HCT116 (cell line): ENCODE measurements at places on chromosomes 11 and 22.

GRCh38 chr11:77411137-77411707 is 62.7 kb downstream of the PAK1 start:
- DNase-seq: no peak

- DNase-seq: no peak
Measured at GRCh38 chr11:115334932-115335788, 169.1 kb downstream of the CADM1 start.

- DNase-seq: no peak
Measured at GRCh38 chr11:124075841-124076651, 34.9 kb upstream of the OR10G7 start.

DNA sequence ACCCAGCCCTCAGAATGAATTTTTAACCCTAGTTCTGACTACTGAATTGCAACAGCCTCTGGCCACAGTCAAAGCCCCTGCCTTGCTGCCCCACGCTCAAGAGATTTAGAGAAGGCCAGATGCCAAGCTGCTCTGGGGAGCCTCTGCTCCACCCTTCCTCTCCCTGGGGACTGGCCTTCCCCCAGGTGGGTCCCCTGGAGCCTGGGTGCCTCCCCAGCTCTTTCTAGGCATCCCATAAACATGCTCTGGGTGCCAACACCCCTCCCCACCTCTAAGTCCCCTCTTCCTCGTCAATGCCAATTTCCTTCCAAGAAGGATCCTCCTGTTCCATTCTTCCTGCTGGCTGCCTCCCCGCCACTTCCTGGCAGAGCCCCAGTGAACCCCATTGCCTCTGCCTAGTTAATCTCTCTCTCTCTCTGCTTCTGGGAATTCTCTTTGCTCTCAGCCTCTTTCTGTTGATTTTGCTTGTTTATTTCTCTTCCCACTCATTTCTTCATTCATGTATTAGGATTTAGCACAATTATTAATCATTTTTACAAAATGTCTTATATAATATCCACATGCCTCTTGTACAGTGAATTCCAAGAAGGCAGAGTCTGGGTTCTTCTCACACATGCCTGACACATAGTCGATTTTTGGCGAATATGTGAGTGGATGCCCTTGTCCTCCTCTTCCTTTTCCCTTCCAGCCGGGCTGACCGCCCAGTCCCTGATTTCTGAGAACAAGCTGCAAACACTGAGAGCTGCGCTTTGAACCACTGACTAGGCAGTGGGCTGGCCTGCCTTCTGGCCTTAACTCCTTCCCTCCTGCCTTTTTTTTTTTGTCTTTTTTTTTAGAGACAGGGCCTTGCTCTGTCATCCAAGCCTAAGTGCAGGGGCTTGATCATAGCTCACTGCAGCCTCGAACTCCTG is 17.5 kb downstream of the UQCR10 start:
- DNase-seq: no peak

DNA sequence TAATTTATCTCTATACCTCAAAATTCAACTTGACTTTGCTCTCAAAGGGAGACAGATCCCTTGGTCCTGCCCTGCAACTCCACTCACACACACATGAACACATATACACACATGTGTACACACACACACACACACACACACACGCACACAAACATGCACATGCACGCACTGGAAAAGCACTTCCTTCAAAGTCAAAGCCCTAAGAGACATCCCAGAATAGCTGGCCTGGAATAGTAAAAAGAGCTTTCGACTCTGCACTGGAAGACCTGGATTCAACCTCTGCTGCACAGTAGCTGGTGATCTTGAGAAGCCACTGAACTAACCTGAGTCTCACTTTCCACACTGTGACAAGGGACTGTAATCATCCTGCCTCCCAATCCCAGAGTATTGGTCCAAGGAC is 26.8 kb downstream of the TENM4 start:
- no peak for DNase-seq

- DNase-seq: no peak
Measured at GRCh38 chr11:102436976-102437375, 15.6 kb downstream of the TMEM123 start.

DNA sequence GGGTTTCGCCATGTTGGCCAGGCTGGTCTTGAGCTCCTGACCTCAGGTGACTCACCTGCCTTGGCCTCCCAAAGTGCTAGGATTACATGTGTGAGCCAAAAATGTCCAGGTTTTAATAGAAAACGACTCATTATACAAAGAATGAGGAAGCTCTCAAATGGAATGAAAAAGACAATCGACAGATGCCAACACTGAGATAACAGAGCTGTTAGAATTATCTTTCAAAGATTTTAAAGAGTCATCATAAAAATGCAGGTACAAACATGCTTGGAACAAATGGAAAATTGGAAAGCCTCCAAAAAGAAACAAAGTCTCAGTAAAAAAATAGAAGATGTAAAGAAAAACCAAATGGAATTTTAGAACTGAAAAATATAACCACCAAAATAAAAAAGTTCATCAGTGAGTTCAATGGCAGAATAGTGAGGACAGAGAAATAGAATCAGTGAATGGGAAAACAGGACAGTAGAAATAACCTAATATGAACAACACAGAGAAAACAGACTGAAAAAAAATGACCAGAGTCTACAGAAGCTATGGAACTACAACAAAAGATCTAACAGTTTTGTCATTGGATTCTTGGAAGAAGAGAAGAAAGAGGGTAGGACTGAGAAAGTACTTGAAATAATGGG is 10.9 kb downstream of the GAB2 start:
- no peak for DNase-seq

DNA sequence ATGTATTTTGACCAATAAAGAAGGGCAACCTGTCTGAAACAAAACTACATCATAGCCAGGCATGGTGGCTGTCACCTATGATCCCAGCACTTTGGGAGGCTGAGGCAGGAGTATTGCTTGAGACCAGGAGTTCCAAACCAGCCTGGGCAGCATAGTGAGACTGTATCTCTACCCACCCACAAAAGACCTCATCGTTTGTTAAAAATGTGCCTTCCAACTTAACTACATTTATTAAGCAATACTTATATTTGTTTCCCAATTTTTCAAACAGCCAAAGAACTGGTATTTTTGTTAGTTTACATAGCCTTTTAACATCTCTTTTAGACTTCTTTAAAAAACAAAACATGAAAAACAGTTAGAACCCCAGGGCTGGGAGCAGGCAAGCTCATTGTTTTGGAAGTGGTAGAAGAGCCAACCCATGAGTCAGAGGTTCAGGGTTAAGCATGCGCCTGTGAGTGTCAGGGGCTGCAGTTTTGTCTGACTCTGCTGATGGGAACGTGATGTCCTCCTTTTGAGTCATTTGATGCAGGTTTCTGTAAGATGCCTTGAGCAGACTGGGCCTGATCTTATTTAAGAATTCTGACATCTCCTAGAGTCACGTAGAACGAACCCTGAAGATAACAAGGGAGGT is 53.9 kb upstream of the CRTAM start:
- no peak for DNase-seq

- DNase-seq: no peak
Measured at GRCh38 chr22:45228401-45228754, 12.3 kb downstream of the KIAA0930 start.

- no peak for DNase-seq
Measured at GRCh38 chr11:16043617-16044016, 312.7 kb downstream of the SOX6 start.

- no peak for DNase-seq
Measured at GRCh38 chr11:17153757-17154156, 54.0 kb downstream of the PIK3C2A start.

- no peak for DNase-seq
Measured at GRCh38 chr11:2142300-2142759, 3.1 kb upstream of the IGF2 start.

GRCh38 chr11:104668797-104669463 is 229.3 kb downstream of the CASP12 start:
- DNase-seq: peak; percentile 39

DNA sequence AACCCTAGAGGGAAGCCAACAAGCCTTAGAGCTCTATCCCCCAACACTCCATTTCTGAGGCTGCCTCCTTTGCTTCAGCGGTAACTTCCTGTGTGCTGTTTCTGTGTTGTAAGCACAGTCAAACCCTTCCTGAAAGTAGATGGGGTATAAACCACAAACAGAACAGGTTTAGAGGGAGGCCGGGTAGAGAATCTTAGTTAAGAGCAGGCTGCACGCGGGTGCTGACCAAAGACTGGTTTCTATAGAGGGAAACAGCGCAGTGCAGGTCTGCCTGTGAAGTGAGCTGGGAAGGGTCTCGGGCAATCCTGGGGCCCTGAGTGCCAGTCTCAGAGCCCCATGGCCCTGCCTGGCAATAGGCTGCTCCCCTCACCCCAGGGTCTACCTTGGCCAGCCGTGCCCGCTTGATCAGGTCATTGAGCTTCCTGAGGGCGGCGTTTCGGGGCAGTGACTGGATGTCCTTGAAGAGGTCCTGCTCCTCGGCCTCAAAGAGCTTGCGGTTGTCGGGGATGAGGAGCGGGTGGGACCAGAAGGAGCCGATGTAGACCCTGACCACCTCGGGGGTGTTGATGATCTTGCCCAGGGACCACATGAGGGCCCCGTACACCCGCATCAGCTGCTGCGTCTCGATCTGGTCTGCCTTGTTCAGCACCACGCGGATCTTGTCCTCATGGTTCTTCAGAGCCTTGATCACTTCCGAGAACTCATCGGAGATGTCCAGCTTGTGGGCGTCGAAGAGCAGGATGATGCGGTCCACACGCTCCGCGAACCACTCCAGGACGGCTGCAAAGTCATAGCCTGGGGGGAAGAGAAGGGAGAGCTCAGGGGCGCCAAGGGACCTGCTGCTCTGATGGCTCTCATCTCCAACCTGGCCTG is 15.3 kb upstream of the CDC42BPG start:
- DNase-seq: no peak

DNA sequence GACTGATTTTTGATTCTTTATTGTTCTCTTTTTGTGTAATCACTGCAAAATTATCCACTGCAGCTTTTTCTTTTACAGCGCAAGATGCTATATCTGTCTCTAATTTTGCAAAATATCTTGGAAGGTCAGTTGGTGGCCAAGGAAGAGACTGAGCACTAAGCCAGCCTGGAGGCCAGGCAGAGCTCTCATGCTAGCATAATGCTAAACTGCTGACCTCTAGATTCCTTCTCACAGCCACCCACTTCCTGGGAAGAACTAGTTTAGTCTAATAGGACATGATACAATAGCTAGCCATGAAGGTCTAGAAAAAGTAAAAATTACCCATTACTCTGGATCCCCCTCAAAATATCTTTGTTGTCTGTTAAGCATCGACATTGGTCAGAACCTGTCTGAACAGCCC is 227.2 kb upstream of the ARHGAP20 start:
- no peak for DNase-seq

GRCh38 chr22:50192436-50193204 is 6.9 kb downstream of the TRABD start:
- DNase-seq: no peak

DNA sequence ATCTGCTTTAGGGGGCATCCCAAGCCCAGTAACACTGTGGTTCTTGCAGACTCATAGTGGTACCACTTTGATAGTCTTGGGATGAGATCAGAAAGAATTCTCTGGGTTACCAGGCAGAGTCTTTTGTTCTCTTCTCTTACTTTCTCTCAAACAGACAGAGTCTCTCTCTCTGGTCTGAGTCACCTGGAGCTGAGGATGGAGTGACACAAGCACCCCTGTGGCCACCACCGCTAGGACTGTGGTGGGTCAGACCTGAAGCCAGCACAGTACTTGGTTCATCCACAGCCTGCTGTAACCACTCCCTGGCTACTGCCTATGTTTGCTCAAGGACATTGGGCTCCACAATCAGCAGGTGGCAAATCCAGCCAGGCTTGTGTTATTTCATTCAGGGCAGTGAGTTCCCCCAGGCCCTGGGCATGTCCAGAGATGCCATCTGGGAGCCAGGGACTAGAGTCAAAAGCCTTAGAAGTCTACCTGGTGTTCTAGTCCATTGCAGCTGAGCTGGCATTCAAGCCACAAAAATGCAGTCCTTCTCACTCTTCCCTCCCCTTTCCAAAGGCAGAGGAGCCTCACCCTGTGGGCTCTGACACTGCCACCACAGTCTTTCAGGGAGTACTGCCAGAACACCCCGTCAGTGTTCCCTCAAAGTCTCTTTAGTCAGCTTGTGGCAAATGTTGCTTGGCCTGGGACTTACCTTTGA is 29.9 kb downstream of the ENDOD1 start:
- no peak for DNase-seq

DNA sequence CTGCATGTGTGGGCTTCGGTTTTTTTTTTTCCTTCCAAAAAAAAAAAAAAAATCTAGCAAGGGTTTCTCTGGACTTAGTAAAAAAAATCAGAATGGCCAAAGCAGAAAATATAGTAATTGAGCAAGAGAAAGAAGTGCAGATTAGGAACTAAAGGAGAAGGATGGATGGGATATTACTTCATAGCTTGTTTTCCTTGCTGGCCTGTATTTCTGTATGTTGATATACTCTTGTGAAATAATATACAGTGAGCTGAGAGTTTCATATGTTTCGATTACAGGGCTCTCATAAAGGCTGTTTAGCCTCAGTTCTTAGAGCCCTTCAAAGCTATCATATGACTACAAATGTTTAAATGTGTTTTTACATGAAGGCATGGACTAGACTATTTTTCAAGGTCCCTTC is 34.3 kb upstream of the NFRKB start:
- no peak for DNase-seq

- DNase-seq: no peak
Measured at GRCh38 chr11:18463439-18463838, 7.8 kb downstream of the LDHAL6A start.

DNA sequence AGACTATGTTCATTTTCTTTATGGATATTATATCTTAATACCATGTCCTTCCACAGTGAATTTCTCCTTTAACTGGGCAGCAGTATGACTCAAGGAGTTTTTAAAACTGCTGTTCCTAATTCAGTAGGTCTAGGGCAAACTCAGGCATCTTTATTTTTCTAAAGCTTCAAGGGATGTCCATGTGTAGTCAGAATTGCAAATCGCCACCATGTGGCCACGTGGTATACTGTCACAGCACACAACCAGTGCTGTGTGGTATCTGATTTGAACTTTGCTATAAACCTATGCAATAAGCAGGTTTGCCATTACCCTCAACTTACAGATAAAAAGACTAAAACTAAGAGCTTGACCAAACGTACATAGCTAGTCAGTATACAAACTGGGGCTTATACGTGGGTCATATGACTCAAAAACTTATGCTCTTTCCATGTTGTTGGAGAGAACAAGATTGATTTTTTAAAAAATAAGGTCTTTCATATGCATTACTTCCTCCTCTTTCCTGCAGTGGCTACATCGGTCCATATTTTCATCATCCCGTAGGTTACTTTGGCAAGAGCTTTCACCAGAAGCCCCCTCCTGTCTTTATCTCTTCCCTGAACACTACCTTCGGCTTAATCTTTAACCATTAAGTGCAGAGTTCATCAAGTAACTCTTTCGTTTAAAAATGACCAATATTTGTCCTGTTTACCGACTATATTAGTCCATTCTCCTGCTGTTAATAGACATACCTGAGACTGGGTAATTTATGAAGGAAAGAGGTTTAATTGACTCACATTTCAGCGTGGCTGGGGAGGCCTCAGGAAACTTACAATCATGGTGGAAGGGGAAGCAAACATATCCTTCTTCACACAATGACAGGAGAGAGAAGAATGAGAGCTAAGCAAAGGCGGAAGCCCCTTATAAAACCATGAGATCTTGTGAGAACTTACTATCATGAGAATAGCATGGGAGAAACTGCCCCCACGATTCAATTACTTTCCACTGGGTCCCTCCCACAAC is 8.0 kb upstream of the HTATIP2 start:
- peak; percentile 54 for DNase-seq

GRCh38 chr11:122811721-122812120 is 26.6 kb upstream of the CRTAM start:
- DNase-seq: no peak
